ENCODE measurements at places on chromosomes 5 and 9.

DNA sequence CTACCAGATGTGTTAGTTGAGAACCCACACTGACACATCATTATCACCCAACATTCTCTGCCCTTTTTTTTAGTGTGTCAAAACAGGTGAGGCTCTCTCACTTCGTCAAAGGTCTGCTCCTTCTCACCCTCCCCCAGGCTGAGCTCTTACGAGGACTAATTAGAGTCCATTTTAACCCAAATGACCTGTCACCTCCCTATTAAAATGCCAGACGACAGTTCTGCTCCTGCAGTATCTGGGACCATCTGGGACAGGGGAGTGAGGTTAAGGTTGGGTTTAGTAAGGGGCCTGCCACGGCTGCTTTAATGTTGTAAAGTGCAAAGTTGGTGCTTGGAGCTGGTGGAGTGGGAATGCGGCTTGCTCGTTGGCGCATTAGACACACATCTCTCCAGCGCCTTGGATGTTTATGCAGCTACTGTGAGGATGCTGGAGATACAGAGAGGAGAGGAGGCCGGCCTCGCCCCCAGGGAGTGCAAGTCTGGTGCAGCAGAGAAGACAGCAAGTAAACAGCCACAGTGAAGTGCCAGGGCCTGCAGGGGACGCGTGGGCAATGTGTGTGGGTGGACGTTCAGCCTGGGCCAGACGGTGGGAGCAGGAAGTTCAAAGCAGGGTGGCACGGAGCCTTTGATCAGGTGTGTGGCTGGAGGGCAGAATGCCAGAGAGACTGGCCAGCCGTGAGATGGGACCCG, 96.2 kb downstream of the C9orf50 start:
- no peak for ATAC-seq

DNA sequence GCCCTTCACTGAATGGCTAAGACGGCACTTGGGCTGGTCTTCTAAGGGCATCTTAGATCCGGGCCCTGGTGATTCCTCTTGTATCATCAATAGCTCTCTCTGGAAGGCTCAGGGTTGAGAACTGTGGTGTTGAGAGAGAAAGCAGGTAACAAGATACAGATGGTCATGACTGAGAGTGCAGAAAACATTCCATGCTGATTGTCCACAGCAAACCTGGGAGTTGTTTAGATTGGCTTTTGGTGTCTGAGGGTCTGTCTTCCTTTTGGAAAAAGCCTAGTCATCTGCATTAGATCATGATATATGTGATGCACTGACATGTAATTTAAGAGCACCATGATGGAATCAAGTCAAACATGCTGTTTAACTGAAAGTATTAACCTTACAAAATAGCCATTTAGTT, 331.9 kb downstream of the ADAMTS6 start:
- ATAC-seq, result no peak

DNA sequence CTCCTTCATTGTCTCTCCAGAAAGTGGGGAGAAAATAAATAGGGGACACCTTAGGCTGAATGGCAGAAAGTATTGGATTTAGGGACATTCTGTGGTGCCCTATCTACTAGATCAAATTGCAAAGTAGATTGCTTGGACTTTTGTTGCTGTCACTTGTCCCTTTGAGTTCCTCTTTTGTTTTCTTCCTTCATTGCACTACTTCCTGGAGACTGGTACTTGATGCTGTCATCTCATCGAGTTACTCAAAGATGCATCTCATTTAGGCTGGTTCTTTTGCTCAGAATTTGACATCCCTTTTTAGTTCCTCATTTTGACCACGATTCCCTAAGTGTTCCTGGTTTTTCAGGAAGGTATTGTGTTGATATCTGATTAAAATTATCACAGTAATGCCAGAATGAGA, 137.6 kb downstream of the ADGRV1 start:
- no peak for ATAC-seq

- peak; percentile 8 for ATAC-seq
Measured at GRCh38 chr9:99820685-99821395, 845 bp upstream of the NR4A3 start.

- ATAC-seq, result peak; percentile 46
Measured at GRCh38 chr9:95497772-95498171, 19.0 kb downstream of the PTCH1 start.

- no peak for ATAC-seq
Measured at GRCh38 chr5:81195335-81195929, 37.7 kb upstream of the CKMT2 start.

GRCh38 chr5:79240561-79240960, 4.6 kb downstream of the JMY start:
- ATAC-seq, result no peak

DNA sequence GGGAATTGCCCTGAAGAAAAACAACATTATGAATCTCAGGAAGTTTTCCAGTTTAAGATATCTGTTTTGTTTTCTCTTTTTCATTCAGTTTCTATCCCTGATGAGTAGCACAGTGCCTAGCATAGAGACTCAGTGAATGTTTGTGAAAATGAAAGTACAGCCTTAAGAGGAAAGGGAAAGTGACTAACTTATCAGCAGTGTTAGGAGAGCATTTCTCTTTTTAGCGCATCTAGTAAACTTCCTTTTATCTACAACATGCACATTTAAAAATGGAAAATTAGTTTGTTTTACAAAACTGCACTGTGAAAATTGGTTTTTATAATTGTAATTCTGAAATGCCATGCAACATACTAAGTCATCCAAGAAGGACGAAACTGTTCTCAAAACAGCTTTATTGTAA, 110.8 kb downstream of the SMARCA2 start:
- no peak for ATAC-seq

DNA sequence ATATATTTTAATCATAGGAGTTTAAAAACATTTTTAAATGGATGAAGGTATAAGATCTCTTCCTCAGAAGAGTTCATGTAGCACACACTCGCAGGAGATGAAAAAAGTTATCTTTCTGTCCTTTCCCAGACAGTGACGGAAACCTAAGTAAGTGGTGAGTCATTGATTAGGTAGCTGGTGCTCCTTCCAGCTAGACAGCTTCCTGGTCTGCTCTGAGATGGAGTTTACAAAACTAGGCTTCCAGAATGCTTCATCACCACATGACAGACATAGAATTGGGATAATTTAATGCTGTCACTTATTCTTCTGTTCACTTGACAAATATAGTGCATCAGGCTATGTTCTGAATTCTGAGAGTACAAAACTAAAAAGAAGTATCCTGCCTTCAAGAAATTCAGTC, 2393.0 kb upstream of the C9orf72 start:
- no peak for ATAC-seq

DNA sequence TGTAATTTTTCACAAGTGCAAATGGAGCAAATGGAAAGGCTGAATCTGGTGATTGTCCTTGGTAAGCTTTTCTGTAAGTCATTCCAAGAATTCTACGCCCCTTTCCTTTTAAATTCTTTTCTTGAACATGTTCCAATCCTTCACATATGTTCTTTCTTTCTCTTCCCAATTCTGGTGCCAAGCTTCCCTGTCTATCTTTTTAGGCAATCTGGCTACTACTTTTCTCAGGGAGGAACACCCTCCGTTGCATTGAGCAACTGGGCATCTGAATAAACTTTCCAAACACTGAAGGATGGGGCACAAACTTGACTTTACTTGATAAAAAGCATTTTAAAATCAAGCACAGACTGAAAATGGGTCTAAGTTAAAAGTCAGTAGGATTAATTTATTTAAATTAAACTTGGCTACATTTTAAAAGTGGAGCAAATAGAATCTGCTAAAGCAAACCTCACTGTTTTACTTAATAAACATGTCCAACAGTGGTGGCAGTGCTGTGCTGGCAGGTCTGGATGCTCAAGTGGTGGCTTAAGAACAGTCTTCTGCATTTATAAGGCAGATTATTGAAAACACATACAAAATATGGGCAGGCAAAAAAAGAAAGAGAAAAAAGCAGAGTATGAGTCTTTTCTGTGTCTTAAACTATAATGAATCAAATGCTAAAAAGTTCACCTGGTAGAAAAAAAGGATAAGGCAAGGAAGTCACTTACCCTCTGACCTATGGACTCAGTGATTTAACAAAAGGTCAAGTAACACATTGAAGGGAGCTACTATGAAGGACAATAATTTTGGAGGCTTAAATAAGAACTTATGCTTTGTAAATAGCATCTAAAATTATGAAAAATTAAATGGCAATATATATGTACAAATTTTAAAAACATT, 5.4 kb downstream of the ELL2 start:
- ATAC-seq, result no peak

DNA sequence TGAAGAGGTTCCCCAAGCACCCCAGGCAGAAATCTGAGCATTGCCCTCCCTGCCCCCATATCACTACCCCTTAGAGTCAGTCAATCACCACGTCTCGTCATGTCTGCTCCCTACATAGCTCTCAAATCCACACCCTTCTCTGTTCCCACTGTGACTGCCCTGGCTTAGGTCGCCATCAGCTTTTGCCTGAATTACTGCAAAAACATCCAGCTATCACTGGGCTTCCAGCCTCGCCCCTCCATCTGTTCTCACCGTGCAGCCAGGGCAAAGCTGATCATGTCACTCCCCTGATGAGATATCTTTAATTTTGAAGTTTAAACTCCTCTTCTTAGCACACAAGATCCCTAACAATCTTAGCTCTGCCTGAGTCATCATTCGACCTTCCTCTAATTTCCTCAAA, 89.6 kb upstream of the TBC1D2 start:
- ATAC-seq, result no peak

GRCh38 chr9:111910428-111910827, 13.8 kb downstream of the UGCG start:
- ATAC-seq, result no peak

- ATAC-seq, result no peak
Measured at GRCh38 chr9:16306586-16306985, 563.9 kb downstream of the BNC2 start.

DNA sequence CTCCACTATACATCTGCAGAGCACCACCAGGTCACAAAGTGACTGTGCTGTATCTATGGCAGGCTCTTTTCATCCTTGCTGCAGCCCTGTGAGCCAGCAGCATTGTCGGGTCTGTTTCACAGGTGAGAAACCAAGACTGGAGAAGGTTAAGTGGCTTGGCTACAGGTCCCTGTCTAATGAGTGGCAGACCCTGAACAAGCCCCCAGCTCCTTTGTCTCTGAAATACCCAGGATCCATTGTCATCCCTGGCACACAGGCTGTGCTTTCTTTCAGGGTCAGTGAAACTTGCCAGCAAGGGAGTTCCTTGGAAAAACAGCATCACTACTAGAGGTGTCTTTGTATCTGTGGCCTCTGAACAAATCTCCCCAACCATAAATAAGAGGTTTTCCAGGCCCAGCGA, 27.6 kb upstream of the CXCL14 start:
- ATAC-seq, result no peak

- no peak for ATAC-seq
Measured at GRCh38 chr5:124744170-124744971, 2.1 kb downstream of the ZNF608 start.

DNA sequence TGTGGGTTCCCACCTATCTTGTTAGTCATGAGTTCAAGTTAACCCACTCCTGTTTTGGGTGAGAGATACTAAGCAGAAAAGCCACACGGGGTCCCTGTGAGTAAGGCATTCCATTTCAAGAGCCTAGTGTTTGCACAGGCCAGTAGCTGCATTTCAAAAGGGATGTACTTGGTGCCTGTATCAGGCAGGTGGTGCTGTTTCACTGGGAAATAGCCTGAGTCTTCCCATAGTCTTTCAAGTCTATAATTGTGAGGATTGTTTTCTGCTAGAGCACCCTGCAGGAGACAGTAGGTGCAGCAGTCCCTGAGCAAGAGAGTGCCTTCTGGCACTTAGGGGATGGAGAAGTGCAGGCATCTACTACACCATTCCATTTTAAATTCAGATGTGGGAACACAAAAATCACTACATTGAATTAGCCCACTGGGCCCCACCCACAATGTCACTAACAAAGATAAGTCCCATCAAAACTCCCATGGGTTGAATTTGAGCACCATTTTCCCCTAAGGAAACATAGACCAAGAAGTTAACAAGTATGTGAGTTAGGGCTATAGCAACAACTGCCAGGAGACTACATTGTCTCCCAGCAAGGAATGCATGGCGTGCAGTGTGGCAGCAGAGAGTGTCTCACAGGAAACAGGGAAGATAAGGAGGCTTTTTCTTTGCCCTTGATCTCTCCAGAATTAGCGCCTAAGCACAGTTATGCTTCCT, 263.2 kb downstream of the COX7C start:
- peak; percentile 57 for ATAC-seq

- ATAC-seq, result no peak
Measured at GRCh38 chr5:93819668-93820067, 78.3 kb upstream of the POU5F2 start.

DNA sequence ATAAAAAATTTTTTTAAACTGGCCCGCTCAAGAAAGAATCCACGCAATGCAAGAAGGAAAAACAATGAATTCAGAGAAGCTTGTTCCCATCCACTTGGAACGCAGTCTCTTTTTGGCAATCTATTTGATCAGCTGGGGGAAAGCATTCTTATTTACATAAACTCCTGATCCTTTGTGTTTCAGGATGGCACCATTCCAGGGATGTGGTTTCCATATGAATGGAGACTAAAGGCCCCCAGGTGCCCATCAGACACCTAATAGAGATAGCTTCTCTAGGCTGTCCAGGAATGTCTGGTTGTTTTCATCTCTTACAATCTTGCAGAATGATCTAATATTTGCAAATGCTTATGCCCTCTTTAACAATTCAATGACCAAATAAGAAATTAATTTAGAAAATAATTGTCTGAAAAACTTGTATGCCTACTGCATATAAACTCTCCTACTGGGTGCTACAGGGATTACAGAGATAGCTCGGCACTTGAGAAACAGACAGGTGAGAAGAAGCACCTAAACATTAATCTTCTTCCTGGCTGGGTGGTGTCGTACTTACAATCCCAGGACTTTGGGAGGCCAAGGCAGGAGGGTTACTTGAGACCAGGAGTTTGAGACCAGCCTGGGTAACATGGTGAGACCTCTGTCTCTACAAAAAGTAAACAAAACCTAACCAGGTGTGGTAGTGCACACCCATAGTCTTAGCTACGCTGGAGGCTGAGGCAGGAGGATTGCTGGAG, 3.0 kb upstream of the RASGRF2 start:
- ATAC-seq, result no peak

DNA sequence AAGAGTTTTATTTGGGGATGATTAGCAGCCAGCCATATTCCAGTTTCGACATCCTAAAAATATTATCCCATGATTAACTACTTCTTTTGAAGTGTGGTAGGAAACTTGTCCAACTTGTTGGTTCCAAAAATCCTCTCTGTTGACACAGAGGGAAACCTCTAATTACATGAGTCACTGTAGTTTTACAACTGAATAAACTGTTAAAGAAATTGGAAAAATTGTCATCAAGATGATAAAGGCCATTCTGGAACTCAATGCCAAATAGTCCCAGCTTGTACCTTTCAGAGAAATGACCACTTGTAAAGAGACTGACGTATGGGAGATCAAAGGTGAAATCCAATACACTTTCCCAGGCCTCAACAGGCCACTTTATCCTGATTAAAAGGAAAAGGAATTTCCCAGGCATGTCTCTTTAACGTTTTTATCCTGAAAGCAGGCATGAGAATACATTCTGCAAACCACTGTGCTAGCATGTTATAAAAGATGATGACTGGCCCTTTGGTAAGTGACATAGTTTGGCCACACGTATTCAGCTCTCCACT, 261.6 kb downstream of the GLIS3 start:
- ATAC-seq, result peak; percentile 28

GRCh38 chr5:134174841-134175839, 1.6 kb downstream of the SKP1 start:
- no peak for ATAC-seq
